ENCODE measurements at places on chromosomes 13 and 19.
A peak's percentile ranks its signal among the peaks of the same experiment; 100 is the strongest.

- no peak for DNase-seq
Observed at GRCh38 chr13:62643799-62644524, 1228.3 kb upstream of the PCDH20 start.

- no peak for DNase-seq
Observed at GRCh38 chr13:23824371-23824770, 64.8 kb downstream of the MIPEP start.

- DNase-seq, result no peak
Observed at GRCh38 chr13:32629313-32629712, 43.1 kb downstream of the PDS5B start.

DNA sequence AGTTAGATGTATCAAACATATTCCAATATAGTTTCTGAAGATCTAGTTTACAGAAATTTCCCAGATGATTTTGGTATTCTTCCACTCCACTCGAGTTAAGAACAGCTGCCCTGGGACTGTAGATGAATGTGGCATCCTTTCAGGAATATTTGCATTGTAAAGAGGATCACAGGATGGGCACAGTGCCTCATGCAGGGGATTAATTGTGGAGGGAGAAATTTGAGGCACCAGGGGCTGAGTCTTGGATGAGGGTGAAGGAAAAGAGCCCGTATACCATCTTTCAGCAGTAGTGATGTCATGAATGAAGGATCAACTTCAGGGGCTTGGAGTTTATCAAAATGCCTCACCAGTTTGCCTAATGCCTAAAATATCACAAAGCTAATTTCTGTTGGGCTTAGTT lies 4.0 kb upstream of the PDS5B start:
- no peak for DNase-seq

DNA sequence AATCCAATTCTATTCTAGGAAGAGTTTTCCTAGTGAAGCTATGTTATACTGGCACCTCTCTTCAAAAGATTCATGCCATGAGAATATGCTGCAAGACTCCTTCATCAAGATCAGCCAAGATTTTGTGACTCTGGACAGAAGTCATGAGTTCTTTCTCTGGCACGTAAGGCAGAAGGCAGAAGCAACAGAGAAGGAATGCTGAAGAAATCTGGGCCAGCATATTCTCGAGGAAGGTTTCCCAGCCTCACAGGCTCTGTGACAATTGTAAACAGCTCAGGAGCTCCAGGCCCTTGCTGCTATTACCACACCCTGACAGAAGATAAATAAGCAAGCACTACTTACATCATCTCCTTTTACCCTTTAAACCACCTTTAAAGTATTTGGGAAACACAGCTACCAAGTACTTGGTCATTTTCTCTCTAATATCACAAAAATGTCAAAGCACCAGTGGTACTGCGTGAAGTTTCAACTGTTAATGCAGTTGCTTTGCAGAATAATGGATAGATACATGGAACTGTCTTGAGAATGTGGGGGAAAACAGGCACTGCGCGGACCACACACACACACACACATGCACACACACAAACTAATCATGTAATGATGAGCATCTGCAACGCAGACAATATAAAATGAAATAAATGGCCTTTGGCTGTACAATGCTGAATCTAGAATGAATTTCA lies 55.4 kb downstream of the INTS6 start:
- no peak for DNase-seq

GRCh38 chr13:99382428-99383133 lies 75.4 kb upstream of the GPR183 start:
- peak; percentile 30 for DNase-seq

DNA sequence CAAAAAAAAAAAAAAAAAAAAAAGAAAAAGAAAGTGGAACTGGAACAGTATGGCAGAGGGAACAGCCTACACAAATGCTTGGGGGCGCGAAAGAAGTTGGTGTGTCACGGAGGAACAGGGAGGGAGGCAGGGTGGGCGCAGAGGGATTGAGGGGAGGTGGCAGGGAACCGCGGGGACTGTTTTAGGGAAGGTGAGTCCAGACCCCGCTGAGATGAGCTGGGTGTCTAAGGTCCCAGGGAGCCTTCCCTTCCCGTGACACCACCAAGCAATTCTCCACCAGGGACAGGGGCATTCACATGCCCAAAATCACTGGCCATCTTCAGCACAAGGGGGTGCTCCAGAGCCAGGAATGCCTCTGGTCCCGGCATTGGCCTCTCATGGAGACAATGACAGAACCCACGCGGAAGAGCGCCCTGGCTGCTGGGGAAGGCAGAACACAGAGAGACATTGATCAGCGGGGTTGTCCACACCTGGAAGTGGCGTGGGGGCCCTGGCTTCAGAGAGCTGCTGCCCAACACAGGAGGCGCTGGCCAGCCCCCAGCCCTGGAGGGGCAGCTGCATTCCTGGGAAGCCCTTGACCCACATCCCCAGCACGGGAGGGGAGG lies 6.9 kb downstream of the PEAK3 start:
- no peak for DNase-seq

GRCh38 chr13:64817691-64818090 lies 2412.4 kb downstream of the PCDH9 start:
- no peak for DNase-seq

DNA sequence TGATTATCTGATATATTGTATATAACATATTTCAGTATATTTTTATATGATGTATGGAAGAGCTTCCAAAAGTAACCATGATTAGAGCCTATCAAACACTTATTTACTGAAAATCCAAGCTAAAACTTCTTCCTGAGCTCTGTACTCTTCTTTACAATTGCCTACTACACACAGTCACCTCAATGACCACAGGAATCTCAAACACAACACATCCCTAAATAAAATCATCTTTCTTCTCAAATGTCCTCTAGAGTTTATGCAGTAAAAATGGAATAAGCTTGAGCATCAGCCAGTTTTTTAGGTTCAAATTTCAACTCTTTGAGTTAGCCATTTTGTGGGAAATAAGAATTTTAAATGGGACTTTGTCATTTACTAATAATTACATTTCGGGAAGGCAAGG lies 102.6 kb upstream of the FNDC3A start:
- no peak for DNase-seq

DNA sequence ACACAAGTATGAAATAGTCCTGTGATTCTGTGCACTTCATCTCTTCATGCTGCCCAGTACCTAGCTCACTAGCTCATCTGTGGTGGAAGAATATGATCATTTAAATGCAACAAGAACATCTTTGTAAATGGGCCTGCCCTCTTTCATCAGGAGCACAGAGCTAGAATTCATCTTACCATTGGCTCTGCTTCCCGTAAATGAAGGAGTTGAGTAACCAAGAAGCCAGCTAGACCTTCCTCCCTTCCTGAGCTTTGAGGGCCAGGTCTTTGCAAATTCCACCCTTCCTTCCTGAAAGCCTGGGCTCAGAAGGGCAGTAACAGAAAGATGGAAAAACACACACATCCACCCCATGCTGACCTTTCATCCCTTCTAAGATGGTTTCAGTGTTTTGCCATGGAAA lies 82.0 kb downstream of the FRY start:
- no peak for DNase-seq

- DNase-seq, result no peak
Observed at GRCh38 chr13:45670189-45670885, 31.8 kb upstream of the CBY2 start.

DNA sequence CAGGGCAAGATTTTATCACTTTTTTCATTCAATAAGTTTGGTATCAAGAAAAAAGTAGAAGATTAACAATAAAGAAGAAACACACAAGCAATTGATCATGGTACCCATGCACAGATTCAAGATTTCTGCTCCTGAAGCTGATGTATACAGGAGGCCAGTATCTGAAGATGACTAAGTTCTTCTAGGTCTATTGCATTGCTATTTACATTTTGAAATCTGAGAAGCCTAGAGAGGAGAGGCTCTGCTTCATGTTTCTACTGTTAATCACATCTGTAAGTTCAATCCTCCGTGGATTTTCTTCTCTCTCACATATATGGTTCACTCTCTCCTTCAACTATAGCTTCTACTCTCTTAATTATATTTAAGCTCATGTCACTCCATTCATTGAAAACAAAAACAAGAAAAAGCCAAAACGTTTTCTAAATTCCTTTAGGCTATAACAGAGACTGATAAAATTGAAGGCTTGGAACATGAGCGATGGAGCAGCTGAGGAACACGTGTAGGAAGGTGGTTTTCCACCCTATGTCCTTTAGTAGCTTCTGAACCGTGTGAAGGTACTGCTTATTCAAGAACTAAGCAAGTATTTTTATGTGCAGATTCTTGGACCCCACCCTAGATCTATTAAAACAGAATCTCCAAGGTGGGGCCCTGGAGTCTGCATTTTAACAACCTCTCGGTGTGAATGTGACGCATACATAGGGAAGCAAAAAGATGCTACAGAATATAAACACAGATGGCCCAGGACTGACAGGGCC lies 198.2 kb downstream of the EFNB2 start:
- no peak for DNase-seq

DNA sequence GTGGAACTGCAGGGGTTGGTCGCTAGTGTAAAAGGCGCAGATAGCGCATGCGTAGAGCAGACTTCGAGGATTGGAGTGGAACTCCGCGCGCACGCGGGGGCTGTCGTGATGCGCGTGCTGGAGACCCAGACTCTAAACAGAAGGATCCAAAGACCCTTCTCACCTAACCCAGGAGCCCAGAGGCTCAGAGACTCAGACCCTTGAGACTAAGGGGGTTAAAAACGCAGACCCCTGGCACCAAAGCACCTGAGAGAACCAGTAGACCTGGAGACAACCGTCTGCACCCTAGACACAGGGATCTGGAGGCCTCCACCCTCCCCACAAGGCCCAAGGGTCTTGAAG lies 567 bp upstream of the CTU1 start:
- no peak for DNase-seq

- no peak for DNase-seq
Observed at GRCh38 chr13:39509616-39510315, 93.2 kb downstream of the LHFPL6 start.

- no peak for DNase-seq
Observed at GRCh38 chr19:799076-799881, 2.0 kb downstream of the PTBP1 start.

DNA sequence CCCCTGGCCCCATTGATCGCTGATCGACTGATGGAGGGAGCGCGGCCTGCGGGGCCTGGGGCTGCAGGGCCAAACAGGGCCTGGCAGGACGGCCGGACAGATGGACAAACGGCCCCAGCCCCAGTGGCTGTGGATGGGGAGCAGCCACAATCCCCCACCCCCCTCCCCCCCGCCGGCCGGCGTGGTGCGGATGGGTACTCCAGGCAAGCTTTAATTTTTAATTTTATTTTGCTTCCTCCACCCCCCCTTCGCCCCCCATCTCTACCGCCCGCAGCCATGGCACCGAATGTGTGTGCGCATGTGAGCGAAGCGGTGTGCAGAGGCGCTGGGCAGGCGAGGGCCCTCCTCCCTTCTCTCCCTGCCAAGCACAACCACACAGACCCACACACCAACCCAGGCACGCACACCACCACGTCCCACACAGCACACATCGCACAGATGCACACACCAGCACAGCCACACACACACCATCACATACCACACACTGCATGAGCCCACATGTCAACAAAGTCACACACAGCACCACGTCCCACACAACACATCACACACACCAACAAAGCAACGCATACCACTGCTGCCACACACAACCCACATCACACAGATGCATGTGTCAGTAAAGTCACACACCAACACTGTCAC lies 12.4 kb downstream of the ERFL start:
- DNase-seq, result no peak

GRCh38 chr19:11090997-11091702 lies 1.9 kb downstream of the LDLR start:
- DNase-seq, result no peak

- no peak for DNase-seq
Observed at GRCh38 chr19:18897094-18898029, 1.4 kb upstream of the CERS1 start.

DNA sequence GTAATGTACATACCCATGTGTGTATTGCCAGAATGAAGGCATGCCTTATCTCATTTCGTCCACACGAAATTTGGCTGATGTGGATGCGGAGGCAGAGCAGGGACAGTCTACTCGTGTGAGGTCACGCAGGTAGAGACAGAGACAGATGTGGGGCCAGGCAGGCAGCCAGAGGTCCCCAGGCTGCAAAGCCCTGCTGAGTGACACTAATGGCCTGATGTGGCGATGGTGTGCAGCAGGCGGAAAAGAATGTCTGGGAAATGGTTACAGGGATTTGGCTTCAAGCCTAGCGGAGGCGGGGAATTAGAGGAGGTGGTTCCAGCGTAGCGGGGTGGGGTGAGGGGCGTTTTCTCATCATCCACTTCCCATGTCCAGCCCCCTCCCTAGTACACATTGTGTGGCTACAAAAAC lies 4.2 kb upstream of the IZUMO2 start:
- DNase-seq, result no peak

- DNase-seq, result no peak
Observed at GRCh38 chr13:112903071-112903577, 65.9 kb upstream of the MCF2L start.

DNA sequence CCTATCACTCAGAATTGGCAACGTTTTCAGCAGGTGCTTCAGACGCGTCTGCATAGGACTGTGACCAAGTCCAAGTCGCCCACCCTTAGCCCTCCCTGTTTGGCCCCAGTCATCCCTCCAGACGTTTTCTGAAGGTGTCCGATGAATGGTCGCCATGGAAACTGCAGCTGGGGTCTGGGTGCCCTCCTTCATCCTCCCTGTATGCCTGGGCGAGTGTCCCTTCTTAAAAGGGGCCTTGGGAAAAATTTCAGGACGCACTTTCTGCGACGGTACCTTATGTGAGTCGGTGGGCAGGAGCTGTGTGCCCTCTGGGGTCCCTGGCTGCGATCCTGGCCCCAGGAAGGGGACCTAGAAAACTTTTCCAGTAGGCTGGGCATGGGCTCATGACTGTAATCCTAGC lies 25.1 kb downstream of the MAN2B1 start:
- no peak for DNase-seq

GRCh38 chr13:113064534-113065405 lies 40.8 kb upstream of the F7 start:
- DNase-seq, result no peak

GRCh38 chr13:65882810-65883209 lies 1347.3 kb downstream of the PCDH9 start:
- no peak for DNase-seq

DNA sequence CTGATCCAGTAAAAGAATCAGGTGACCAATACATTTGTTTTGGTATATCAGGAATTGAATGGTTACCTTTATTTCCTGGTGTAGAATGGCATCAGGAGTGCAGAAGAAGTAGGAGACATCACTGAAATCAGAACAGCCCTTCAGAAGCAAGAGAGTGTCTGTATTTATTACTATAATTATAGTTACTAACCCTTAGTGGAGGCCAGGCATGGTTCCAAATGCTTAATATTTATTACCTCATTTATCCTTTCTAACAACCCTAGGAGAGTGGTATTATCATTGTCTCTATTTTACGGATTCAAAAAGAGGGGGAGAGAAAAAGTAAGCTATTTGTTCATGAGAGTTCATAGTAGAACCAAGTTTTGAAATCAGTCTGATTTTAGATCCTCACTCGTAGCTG lies 1292.9 kb downstream of the PCDH9 start:
- no peak for DNase-seq

GRCh38 chr13:50161052-50161451 lies 145.8 kb downstream of the KCNRG start:
- DNase-seq, result no peak
